NCI-H345 (cell line): ENCODE measurements at places on chromosomes 1 and 21.

GRCh38 chr1:187527346-187527745 lies 698.6 kb downstream of the PLA2G4A start:
- no peak for DNase-seq

DNA sequence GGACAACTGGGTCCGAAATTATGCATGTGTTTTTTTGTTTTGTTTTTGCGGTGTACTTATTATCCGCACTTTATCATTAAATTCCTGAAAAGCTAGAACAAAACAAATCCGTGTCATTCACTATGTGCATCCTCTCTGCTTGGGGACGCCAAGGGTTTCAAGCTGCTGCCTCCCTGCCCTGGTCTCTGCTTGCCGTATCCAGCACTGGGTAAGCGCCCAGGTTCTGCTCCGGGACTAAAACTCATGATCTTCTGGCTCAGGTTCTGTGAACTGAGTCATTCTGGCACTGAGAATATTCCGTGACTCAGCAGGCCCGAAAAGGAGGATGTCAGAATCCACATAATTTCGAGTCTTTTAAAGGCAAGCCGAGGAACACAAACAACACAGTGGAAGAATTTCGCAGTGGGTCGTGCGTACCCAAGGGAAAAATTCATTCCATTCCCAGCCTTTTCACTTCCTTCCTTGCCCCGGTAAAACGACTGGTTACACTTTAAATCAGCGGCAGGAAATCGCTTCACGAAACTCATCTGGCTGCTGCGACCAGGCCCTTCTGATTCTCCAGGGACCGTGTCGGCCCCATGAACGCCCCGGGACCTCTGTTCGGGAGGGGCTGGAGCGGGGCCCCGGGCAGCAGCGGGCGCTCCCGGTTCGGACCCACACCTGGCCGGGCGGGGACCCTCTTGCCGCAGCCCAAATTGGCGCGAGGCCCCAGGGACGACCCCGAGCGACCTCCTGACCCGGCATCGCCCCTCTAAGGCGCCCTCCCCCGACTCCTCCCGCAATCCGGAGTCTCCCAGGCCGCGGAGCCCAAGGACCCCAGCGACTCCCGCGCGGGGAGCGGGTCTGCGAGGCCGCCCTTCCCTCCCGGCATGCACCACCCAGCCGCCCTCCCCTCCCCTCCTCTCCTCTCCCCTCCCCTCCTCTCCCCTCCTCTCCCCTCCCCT lies 746 bp upstream of the LAMC1 start:
- DNase-seq, result peak; percentile 50

GRCh38 chr1:206143537-206144172 lies 26.5 kb upstream of the AVPR1B start:
- DNase-seq, result no peak

DNA sequence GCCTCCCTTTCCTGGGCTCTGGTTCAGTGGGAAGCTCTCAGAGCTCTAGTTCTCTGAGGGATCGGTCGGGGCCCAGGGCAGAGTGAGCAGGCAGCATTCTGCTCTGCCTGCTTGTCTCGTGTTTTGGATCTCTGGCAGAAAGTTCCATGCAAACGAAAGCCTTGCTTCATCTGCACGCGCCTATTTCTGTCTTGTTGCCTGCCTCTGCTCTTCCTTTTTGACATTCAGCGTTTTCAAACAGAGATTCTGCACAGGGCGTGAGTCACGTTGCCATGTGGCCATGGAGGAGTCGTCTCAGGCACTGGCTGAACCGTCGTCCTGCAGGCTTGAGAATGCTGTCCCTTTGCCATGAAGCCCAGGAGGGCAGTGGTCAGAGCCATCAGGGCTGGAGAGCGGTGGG lies 20.3 kb downstream of the AJAP1 start:
- DNase-seq, result no peak

DNA sequence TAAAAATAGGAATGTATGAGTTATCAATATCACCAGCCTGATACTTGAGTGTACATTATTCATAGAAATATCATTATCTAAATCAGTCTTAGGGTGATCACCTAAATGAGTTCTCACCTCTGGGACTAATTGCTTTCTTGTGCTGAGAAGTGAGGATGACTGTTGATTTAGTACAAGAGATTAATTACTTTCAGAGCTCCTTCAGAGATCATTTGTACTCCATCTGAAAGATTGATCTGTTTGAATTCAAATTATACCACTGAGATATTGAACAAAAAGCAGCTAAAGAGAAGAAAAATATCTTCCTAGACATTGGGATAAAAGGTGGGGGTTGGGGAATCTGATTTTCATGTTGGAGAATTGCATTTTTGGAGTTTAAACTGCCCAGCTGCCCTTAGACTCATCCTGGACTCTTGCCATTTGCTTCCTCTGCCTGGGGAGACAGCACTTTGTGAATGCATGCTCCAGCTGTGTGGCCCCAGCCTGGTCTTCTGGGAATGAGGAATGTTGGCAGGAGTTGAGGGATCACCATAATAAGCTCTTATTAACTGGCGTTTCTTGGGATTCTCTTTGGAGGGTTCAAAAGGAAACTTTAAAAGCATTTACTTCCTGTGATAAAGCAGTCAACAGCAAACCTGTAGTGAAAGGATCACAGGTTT lies 19.7 kb upstream of the PGBD2 start:
- DNase-seq, result no peak

DNA sequence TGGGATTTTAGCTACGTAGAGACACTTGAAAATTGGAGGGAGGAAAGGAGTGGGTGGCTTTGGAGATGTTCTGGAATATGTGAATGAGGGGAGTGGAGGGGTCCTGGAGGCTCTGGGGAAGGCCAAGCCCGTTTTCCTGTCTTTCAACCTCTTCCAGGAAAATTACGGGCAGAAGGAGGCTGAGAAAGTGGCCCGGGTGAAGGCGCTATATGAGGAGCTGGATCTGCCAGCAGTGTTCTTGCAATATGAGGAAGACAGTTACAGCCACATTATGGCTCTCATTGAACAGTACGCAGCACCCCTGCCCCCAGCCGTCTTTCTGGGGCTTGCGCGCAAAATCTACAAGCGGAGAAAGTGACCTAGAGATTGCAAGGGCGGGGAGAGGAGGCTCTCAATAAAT lies 442 bp upstream of the RUSC1 start:
- no peak for DNase-seq

DNA sequence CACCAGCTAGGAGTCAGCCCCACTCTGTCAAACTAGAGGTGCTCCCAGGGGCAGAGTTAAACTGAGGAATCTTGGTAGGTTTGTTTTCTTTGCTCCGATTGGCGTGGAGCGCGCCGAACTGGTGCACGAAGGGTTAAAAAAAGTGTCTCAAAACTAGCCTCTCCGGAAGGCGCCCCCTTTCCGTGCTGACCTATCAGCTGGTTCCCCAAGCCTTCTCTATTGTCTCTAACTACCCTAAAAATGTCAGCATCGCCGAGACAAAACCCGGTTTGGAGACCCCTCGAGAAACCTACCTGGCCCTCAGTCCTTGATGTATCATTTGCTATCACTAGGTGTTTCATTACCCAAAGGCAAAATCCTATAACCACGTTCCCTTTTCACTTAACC lies 2.2 kb downstream of the TGFB2 start:
- DNase-seq, result peak; percentile 49

- DNase-seq, result no peak
Measured at GRCh38 chr21:46412521-46413364, 45.9 kb upstream of the DIP2A start.

DNA sequence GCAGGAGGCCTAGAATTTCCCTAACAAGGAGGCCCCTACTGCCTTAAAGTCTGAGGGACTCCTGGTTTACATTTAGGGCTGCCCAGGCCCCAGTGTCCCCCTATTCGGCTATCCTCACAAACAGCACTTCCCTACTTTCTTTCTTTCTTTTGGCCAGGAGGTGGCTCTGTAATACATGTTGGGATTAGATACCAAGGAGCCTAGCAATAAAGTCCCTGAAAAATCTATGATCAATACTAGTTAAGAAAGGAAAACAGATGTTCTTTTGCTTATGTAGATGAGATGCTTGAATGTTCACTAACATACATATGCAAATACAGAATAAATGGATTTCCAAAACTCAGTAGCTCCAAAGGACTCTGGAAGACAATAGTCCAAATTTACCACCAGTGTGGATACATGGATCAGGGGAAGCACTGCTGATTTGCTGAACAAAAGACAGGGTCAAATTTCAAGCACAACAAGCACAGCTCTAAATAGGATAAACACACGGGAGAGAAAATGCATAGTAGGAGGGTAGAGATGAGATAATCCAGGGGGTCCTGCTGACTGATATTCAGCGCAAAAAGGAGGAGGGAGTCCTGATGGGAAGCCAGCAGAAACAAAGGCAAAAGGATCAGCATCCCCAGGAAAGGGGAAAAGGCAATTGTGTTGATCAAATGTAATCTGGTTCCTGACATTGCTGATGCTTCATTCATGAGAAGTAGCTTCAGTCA lies 240.0 kb downstream of the NUF2 start:
- peak; percentile 79 for DNase-seq

DNA sequence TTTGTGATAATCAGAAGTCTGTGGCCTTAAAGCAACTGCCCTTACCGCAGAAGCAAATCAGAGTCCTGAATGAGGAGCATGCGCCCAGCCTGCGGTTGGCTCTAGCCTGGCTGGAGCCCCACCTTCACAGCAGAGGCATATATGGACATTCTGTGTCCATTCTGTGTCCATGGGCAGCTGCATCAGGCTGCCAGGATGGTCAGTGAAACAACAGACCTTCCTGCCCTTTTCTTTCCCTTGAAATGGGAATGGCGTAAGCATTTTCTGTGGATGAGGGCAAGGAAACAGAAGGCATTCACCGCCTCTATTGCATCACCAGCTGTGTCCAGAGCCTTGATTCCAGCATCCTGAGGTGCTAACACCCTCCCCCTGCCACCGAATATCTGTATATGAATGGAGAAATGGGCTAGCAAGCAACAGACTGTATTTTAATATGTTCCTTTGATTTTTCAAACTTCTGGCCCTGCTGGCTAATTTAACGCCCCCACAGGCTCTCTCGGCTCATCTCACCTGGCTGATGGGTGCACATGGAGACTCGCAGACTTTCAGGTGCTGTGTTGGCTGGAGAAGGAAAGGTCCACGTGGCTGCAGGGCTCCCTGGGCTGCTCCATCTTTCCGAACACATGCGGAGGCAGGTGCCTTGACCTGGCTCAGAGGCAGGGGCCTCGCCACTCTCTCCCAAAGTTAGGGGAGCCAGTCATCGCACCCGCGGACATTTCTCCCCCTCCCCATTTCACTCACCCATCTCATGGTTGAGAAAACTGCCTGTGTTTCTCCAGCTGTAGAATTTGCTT lies 159.2 kb downstream of the GALNT2 start:
- DNase-seq, result no peak

- peak; percentile 59 for DNase-seq
Measured at GRCh38 chr1:204673909-204674649, 11.5 kb downstream of the LRRN2 start.

GRCh38 chr1:6025269-6026094 lies 20.2 kb upstream of the KCNAB2 start:
- DNase-seq, result no peak

GRCh38 chr1:118660769-118661168 lies 327.4 kb downstream of the TBX15 start:
- DNase-seq, result no peak

DNA sequence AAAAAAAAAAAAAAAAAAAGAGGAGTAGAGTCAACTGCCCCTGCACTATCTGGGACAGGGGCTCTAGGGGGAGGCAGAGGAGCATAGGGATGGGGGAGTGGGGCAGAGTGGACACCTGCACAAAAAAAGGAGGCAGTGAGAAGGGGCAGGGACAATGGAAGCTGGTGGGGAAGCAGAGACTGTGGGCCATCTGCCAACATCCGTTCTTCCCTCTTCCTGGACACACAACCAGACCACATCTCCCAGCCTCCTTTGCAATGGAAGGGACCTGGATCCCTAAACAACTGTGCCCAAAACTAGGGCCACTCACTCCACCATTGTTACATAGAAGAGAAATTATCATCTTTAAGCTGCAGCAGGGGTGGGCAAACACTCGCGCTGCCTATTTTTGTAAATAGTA lies 38.4 kb downstream of the NEK2 start:
- DNase-seq, result no peak

DNA sequence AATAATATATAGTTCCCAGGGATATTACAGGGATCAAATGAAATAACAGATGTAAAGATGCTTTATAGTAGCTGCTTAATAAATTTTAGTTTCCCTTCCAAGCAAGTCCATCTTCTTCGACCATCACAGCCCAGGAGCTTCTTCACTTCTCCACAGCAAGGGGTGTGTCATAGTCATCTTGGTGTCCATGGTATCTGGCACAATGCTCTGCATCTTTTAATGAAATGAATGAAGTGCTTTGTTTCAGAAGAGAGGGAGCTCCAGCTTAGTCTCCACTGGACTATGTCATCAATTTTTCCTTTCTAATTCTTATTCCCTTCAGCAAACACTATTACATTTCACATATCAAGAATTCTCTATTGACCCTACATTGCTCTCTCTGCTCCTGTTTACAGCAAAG lies 4.9 kb upstream of the MACF1 start:
- no peak for DNase-seq

GRCh38 chr1:19122668-19123067 lies 87.4 kb downstream of the UBR4 start:
- no peak for DNase-seq

- DNase-seq, result no peak
Measured at GRCh38 chr21:29504751-29505321, 206.1 kb downstream of the BACH1 start.

DNA sequence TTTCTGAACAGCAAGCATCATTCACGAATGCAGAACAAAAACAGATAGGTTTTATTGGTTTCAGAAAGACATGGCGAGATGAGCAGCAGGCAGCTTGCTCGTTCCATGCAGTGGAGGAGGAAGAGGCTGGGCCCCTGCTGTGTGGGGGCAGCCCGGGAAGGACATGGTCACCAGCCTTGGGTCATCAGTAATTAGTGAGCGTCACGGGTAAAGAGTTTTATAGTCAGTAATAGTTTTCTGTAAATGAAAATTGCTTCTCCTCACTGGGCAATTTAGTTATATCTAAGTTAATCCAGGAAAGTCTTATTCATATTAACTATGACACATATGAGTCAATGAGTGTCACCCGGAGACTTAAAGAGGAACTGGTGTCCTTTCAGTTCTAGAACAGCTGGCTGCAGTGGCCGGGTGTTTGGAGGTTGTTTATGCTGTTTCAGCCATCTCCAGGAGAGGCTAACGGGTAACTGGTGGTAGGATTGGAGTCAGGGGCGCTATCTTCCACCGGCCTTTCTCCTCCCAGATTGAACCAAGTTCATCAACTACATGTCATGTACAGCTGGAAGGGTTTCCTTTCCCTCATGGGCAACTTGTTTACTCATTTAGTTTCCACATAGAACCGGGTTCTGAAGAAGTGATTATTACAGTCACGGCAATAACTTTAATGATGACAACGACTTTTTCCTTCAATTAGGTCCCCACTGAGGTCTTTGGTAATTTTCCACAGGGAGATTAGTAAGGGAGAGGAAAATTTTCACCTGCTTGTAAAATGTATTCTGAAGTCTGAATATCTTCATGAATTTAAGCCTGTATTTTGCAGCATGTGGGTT lies 34.6 kb upstream of the SLC45A1 start:
- no peak for DNase-seq

DNA sequence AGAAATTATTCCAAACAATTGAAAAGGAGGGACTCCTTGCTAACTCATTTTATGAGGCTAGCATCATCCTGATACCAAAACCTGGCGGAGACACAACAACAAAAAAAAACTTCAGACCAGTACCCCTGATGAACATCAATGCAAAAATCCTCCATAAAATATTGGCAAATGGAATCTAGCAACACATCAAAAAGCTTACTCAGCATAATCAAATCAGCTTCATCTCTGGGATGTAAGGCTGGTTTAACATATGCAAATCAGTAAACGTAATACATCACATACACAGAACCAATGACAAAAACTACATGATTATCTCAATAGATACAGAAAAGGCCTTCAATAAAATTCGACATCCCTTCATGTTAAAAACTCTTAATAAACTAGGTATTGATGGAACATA lies 440.1 kb downstream of the NUF2 start:
- DNase-seq, result no peak

- no peak for DNase-seq
Measured at GRCh38 chr1:155123801-155124200, 3.9 kb upstream of the EFNA1 start.
